ENCODE measurements at places on chromosomes 2 and 18.

- DNase-seq = no peak
These were observed 53.7 kb upstream of the GRB14 start for GRCh38 chr2:164675027-164675426.

GRCh38 chr18:48138210-48138609, 207.8 kb upstream of the SMAD2 start:
- DNase-seq = no peak

DNA sequence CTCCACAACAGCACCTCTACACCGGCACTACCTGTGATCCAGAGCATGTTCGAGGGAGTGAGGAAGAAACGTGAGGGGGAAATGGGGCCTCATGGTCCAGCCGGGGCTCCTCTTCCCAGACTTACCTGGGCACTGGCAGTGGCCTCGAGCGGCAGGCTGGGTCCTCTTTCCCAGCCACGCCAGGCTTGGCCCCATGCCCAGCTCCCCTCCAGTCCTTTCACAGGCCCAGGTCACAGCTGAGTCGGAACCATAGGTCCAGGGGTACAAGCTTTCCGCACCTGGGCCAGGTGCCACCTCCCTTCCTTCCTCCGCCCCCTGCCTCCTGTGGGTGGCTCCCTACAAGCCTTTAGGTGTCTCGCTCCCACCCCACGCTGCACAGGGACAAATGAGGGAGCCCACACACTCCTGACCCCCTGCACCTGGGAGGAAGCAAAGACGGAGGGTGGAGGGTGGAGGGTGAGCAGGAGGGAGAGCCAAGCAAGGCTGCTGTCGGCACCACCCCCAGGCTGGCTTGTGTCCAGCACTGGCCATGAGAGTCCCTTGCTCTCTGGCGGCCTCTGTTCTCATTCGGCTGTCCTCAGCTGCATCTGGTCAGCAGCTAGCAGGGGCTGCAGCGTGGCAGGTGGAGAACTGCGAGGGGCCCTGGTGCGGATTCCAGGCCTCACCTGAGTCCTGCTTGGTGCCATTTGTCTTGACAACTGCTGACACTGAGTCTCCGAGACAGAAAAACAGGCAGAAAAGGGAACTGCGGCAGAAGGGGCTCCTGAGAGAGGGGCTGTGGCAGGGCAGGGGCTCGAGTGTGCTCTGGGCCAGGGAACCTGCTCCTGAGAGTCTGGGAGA, 26.8 kb downstream of the ADRA2B start:
- DNase-seq = no peak

DNA sequence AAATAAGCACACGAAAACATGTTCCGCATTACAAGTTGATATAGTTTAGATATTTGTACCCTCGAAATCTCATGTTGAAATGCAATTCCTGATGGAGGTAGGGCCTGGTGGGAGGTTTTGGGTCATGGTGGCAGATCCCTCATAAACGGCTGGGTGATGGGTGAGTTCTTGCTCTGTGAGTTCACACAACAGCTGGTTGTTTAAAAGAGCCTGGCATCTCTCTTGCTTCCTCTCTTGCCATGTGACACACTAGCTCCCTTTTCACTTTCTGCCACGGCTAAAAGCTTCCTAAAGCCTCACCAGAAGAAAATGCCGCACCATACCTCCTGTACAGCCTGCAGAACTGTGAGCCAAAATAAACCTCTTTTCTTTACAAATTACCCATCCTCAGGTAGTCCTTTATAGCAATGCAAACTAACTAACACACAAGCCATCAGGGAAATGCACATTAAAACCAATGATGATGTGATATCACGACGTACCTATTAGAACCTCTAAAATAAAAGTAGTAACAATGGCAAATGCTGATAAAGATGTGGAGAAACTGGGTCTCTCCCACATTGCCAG, 188.5 kb downstream of the ANAPC1 start:
- no peak for DNase-seq

GRCh38 chr2:3059141-3059925, 318.3 kb downstream of the EIPR1 start:
- no peak for DNase-seq

GRCh38 chr2:236054125-236054524, 114.1 kb downstream of the GBX2 start:
- no peak for DNase-seq
